ENCODE measurements at places on chromosomes 13 and 19.

- DNase-seq: no peak
Observed at GRCh38 chr19:17933414-17934129, 757 bp downstream of the CCDC124 start.

DNA sequence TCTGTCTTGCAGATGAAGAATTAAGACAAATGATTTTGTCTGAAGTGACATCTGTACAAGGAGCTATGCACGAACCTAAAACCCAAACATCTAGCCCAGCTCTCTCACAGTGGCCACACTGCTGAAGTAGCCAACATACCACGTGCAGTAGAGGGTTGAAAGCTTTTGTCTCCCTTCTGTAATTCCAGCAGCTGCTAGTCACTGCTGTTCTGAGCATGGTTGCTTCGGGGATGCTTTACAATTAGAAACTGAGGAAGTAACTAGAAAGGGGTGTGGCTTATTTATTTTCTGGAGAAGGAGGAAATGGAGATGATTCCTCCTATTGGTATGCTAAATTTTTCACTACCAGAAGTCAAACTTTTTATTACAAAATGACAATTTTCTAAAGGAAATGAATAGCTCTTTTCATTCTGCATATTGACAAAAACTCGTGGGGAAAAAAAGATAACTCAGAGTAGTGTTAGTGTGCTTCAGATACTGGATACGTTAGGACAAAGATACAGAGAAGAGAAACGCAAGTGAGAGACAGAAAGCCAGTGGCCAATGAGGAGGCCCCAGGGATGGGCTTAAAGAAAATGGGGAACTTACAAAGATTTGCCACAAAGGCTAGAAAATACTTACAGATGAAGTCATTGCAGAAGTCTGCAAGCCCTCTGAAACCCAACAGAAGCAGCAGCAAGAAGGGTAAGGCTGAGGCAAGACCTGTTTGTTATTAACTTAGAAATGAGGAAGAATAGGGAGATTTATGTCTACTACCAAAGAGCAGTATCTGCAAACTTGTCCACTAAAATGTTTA is 192.7 kb upstream of the MIR17HG start:
- DNase-seq: no peak

DNA sequence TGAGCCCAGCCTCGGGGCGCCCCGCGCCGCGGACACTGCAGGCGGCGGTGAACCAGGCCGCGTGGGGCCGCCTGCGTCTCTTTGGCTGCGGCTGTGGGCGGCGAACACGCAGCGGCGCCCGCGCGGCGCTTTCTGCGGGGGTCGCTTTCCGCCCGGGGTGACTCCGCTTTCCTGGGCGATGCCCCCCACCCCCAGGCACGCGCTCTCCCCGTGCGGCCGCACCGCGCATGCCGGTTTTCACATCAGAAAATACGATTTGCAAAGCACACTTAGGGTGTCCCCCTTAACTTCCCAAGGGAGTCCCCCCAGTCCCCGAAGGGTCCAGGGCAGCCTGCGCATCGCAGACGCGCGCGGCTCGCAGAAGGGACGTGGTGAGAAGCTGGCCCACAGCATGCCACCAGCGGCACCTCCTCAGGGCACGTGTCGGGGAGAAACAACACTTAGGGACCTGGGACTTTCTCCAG is 5.3 kb downstream of the F7 start:
- DNase-seq: peak; percentile 8

GRCh38 chr13:65912516-65912915 is 1317.6 kb downstream of the PCDH9 start:
- no peak for DNase-seq

DNA sequence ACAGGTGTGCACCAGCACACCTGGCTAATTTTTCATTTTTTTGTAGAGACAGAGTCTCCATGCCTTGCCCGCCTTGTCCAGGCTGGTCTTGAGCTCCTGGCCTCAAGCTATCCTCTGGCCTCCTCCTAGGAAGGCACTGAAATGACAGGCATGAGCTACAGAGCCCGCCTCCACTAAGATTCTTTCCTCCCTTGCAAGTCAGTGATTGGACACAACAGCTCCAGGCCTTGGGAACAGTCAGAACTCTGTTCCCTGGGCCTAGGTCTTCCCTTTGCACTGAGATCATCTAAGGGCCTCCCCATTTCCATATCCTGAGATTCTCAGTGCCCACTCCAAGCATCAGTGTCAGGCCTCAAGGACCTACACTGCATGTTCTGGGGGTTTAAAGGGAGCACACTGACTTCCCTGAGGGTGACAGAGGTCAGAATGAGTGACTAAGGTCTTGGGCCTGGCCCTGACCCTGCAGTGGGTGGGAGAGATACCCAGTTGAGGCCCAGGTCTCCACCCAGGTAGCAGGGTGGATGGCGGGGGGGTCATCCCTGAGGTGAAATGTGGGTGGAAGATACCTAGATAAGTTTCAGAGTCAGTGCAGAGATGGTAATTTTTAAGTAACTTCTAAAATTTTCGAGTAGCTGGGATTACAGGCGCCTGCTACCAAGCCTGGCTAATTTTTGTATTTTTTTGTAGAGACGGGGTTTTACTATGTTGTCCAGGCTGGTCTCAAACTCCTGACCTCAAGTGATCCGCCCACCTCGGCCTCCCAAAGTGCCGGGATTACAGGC is 17.3 kb upstream of the ERCC1 start:
- DNase-seq: no peak

DNA sequence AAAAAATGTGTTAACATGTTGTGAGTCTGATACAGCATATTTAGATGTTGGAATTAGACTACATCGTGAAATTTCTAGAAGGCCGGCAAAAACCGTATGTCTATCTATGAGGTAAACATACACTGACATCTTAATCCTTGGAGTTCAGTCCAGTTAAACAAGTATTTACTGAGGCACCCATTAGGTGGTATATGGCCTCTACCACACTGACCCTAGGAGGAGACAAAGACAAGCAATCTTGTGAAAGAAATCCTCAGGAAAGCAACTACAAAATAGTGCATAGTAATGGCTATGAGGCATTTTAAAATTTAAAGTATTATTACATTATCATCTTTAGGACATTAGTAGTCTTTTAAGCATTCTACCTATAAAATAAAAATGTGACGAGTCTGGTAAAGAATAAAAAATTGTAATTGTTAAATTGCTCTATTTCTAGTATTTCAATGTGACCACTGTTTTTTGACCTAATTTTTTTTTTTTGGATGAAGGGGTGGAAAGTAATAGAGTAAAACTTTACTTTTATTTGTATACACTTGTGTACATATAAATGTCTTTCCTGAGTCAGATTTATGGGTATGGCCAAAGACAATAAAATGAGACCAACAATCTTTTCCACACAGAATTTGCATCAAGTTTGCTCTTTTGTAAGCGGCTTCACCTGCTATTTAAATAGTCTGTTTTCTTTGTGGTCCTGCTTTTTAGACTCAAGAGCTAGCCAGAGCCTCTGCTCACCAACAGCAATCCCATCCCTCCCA is 50.5 kb downstream of the KATNAL1 start:
- no peak for DNase-seq

DNA sequence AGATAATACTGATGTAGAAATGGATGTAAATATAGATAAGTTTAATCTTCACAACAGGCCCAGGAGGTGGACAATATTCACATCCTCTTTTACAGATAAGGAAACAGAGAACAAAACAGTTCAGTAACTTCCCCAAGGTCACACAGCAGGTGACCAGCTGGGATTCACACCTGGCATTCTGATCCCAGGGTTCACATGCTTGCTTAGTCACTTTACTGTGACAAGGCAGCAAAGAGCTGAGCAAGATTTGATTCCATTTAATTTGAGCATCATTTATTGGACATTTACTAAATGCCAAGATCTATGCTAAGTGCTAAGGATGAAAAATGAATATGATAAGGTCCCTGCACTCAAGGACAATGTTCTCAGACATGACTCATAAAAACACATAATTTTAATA is 94.1 kb upstream of the STARD13 start:
- no peak for DNase-seq

DNA sequence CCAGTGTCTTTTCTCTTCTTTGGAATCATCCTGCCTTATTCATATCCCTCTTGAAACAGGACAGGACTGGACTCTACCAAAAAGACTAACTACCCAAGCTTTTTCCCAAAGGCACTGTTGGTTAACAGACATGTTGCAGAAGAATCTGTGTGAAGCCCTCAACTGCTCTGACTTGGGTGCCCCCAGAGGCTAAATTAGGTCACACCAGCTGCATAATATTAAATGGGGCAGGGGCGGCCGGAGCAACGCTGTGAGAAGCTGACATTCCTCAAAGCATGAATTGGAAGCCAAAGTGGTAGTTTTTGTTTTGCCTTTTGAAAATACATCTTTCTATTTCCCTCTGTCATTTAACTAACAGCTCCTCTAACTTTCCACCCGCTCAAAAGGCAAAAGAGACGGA is 185.9 kb downstream of the LHFPL6 start:
- no peak for DNase-seq

- DNase-seq: no peak
Observed at GRCh38 chr19:41917676-41918075, 10.6 kb downstream of the ERFL start.

DNA sequence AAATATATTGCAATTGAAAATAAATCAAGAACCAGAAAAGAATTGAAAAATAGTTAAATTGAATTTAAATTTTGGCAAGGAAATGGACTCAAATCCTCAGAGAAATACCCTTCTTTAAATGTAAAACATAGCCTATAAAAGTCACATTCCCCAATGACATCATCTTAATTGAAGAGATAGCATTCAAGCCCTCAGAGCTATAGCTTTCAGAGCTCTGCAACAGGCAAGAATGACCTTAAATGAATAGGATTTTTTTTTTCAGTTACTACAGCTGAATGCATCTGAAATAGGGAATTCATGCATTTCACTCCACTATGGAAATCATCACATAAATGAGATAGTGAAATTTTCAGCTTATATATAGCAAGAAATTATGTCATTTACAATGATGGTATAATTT is 1049.0 kb downstream of the OLFM4 start:
- no peak for DNase-seq

DNA sequence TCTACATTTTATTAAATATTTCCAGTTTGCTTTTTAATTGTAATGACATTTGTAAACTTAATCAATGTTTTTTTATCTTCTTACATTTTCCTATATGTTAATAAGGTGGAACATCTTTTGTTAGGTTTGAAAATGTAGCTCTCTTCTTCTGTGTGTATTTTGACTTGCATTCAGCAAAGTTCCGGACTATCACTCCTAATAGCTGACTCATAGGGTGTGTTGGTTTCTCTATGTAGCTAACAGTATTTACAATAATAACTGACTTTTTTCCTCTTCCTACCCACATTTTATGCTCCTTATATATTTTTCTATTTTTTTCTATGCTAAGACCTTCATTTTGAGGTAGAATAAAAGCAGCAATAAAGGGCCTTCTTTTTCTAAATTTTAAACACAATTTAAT is 28.1 kb downstream of the MYO16 start:
- DNase-seq: no peak

All from activated naive CD8-positive, alpha-beta T cell treated with anti-CD3 and anti-CD28 coated beads, Interleukin-2, amount 50 U/mL, for 24 hours (primary cell).